Stimulated activated CD8-positive, alpha-beta memory T cell treated with anti-CD3 and anti-CD28 coated beads, Interleukin-2, amount 100 ng/mL, for 48 hours (primary cell): ENCODE measurements at places on chromosomes 12 and 14.

DNA sequence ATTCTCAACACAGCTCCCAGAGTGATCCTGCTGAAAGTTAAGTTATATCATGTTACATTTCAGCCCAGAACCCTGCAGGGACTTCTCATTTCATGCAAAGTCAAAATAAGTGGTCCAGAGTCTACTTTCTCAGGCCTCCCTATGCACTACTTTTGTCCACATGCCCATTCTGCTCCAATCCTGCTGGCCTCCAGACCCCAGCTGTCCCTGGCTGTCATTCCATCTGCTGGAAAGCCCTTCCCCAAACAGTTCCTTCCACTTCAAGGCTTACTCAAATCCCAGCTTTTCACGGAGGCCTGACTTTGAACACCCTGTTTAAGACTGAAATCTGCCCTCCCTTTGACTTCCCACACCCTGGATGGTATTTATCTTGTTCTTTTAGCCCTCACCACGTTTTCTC is 109.8 kb upstream of the DNM1L start:
- DNase-seq = no peak

DNA sequence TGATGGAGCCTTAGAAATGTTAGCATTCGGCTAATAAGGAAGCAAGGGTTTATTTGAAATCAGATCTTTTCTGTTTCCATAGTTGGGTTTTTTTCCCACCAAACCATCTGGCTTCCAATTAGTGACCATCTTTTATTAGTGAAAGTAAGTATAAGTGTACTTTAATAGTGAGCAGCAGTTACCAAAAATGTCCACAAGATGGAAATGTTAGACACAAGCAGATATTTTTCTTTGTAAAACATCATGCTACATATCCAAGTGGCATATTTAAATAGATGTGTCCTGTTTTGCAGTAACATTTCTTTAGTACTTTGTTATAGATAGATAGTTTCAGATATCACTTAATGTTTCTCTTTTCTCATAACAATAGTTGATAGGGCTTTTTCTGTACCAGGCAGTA is 28.8 kb downstream of the YEATS4 start:
- no peak for DNase-seq

GRCh38 chr12:79452906-79453305 is 237.9 kb downstream of the PAWR start:
- DNase-seq = no peak

DNA sequence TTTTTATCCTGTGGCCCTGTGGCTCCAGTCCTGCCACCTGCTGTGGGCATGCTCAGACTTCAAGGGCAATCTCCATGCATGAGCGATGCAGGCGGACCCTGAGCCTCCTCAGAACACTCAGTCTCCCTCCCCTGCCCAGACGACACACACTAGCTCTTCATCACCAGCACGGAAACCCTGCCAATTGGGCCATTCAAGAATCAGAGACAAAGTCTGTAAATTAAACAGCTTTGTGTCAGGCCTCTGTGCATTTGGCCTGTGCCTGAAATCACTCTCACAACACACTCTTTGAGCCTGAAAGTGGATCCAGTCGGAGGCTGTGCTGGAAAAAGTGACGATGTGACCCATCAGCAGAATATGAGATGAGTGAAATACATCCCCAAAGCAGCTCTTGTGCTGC is 12.5 kb downstream of the POU6F1 start:
- no peak for DNase-seq

DNA sequence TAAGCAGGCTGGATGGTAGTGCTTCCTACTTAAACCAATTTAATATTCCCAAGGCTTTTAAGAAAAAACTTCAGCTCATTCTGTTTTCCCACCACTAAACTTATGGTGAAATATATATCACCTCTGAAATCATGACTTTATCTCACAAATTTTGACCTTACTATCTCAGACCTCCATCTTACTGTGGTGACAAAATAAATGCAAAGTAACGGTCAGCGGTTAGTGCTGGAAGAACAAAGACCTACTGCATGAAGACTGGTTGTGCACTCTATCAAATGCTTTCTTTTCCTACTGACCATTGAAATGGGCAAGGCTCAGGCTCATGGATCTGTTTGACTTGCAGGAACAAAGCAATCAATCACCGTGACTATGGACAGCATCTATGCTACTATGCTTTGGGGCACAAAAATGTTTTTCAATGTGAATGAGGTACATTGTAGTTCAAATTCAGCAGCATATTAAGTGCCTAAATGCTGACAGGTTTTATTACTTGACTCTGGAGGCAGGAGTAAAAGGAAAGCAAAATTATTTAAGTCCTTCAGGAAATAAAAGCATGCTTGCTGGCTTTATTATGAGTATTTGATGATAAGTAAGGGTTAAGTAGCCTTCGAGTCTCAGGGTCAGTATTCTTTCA is 43.1 kb upstream of the GTF2A1 start:
- DNase-seq = no peak

DNA sequence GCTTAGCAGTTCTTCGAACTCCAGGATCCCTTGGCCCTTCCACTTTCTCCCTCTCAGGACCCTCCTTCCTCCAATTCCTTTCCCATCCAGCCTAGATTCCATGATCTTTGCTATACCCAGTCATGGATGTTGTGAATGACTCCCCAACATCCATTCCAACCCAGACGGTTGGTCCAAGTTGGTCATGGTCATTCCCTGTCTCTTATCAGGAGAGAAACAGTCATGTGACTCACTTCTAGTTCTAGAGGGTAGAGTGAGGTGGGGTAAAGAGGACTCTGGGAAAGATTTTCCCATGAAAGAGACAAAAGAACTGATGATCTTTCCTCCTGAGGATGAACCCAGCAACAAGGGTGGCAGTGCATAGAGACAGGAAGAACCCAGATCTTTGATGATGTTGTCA is 9.2 kb upstream of the P2RX7 start:
- DNase-seq = no peak

DNA sequence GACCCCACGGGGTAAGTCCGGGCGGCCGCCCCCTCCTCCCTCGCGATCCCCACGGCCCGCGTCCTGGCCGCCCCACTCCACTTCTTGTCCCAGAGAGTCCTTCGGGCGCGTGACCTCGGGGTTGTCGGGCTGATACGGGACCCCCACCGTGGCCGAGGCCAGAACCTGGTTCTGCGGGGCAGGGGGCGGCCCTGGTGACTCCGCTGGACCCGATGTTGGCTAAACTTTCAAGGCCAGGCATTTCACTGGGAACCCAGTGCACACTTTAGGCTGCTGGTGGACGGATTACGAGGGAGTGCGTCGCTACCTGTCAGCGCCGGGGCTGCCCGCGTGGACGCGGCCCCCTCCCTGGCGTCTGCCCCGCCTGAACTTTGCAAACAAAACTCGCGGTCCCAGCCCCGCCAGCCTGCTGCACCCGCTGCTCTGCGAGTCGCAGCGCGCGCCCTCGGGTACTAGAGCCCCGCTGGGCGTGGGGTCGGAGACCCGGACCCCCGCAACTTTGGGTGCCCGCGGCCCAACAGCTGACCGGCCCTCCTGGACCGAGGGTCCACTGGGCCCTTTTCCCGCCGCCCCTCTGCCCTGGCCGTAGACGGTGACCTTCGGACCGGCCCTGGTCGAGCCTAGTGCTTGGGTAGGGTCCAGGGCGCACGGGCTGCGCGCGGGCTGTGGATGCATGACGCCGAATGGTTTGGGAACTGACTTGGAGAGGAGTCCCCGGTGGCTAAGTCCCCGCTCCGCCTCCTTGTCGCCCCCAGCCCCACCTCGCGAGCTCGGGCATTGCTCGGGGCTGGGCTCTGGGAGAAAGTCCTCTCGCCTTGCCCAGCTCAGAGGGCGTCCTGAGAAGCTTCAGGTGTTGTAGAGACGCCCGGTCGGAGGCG is 624 bp downstream of the RIN3 start:
- DNase-seq = peak; percentile 32

- DNase-seq = no peak
These were observed 188.7 kb upstream of the IGF1 start for GRCh38 chr12:102669056-102669455.

GRCh38 chr12:6276956-6277620 is 33.4 kb upstream of the PLEKHG6 start:
- no peak for DNase-seq

DNA sequence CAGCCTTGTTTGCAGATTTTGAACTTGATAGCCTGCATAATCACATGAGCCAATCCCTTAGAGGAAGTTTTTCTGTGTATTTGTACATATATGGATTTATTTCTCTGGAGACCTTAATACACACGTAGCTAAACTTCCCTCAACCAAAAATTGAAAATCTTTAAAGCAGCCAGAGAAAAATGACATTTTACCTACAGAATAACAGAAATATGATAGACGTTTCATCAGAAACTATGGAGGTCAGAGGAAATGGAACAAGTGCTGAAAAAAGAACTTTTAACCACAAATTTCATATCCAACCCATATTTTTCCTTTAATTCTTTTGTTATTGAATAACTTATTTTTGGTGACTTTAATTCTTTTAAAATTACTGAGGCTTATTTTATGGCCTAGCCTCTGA is 177.7 kb downstream of the CCDC91 start:
- DNase-seq = no peak

GRCh38 chr14:56858422-56858821 is 48.1 kb upstream of the OTX2 start:
- no peak for DNase-seq

DNA sequence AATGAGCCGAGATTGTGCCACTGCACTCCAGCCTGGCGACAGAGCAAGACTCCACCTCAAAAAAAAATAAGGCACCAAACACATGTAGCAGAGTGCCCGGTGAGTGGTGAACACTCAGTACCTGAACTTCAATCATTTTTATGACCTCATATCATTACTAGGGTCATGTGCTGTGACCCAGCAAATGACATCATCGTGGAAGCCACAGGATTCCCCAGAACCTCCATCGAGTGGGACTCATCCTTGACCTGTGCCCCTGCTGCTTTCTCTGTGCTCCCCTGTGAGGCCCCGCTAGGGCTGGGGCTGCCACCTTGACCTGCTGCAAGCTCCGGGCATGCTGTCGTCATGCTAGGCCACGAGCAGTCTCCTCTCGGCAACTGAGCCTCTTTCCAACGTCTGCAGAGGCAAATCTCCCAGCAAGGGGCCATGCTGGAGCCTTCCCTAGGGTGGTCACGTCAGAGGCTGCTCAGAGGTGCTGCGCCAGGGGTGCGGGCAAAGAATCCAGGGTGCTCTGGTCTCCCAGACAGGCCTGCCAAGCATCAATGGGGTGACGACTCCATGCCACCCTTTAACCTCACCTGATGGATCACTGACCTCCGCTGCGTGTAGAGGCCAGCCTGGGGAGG is 18.5 kb downstream of the GLTP start:
- no peak for DNase-seq

DNA sequence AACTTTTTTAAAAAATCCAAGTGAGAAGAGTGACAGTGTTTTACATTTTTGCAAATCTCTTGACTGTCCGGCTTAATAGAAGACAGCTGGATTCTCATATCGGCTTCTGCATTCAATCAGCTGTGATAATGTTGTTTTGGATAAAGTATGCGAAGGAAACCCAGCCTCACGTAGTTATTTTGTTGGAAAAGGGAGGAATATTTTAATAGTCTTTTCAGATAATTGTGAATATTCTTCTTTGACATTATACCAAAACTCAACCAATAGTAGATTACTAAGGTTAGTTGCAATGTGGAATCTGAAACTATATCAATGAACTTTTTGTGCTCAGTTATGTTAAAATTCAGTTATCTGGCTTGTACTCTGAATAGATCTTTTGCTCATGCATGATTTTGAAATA is 276.5 kb downstream of the ZFP36L1 start:
- DNase-seq = no peak

DNA sequence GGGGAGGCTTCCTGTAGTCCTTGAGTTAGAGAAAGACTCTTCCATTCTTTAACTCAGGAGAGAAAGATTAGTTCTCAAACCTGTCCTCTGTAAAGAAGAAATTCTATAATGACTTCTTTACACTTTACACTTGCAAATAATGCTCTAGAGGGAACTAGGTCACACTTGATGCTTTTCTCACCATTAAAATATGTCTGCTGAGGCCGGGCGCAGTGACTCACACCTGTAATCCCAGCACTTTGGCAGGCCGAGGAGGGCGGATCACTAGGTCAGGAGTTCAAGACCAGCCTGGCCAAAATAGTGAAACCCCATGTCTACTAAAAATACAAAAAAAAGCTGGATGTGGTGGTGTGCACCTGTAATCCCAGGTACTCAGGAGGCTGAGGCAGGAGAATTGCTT is 6.3 kb downstream of the NTN4 start:
- DNase-seq = no peak
